ENCODE measurements at places on chromosomes 5 and 9. TPM values are rescaled to one million over a fixed set of nuclear protein-coding genes. Genes with fewer than 3 reads are reported as not detected.
A peak's percentile ranks its signal among the peaks of the same experiment; 100 is the strongest.

GRCh38 chr9:93671020-93671338, 94.6 kb downstream of the PHF2 start:
- no peak for DNase-seq

GRCh38 chr9:72703574-72703973, 182.2 kb downstream of the TMC1 start:
- no peak for DNase-seq

DNA sequence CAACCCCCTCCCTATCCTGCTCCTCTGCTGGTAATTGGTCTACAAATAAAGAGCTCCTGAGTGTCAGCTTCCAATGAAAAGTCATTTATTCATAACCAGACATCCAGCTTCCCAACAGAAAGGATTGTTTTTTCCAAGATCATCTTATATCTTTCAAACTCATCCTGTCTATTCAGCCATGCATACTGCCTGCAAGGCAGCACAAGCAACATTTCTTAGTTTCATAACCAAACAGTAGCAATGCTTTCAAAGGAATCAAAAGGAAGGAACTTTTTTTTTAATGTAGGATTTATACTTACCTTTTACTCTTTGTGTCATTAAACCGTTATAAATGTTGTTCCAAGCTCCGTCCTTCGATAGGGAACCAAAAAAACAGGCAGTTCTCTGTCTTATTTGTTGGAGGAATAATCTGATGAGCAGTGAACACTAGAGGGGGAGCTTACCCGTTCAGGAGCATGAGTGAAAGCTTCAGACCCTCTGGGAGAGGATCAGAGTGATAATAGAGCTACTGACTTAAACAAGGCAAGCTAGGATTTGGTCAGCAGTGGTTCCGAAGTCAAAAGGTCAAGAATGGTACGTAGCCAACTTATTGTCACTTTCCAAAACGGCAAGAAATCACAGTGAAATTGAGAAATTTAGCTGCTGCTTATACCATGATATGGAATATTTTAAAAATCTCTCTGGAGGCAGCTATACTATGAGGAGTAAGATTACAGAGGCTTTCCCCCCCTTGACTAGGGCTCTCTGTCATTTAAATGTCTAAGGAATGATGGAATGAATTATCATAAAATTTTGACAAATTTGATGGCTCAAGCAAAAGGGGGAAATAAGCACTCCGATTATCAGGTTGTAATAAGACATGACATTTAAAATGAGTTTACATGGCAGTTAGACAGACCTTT, 892.9 kb downstream of the NR2F1-AS1 start:
- DNase-seq, result no peak

GRCh38 chr5:138884554-138884953, 9.4 kb upstream of the LRRTM2 start:
- DNase-seq, result no peak

Gene CCNO
- 0.14 TPM for total RNA-seq

- no peak for DNase-seq
Measured at GRCh38 chr5:143316844-143317631, 86.4 kb downstream of the NR3C1 start.

- DNase-seq, result no peak
Measured at GRCh38 chr9:135340143-135340655, 139.4 kb upstream of the PPP1R26 start.

Gene ELOVL7
- total RNA-seq, result 0.31 TPM

DNA sequence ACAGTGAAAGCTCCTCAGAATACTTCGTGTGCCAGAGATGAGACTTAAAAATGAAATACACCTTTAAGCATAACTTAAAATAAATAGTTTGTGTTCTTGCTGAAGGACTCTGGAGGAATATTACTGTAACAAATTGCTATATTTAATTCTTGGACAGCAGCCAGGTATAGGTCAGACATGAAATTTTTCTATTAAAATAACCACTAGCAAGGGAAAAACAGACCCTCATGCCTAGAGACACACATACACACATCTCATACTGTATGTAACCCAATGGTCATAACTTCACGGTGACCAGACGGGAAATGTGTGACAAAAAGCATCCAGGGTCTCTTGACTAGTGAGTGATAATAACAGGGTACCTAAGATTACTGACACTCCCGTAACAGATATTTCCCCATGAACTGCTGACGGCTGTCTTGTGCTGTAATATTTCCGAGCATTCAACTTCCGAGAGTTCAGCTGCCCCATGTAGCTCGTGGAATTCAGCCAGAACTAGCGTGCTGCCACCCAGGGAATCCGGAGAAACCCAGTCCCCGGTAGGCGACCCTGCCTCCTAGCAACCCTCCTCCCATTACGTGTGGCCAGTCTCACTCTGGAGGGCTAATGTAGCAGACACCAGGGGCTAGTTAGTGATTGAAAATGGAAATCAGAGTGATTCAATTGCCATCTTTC, 2295.1 kb upstream of the WWC1 start:
- no peak for DNase-seq

Gene RNF183
- not detected for total RNA-seq

- no peak for DNase-seq
Measured at GRCh38 chr9:6733831-6734230, 23.9 kb upstream of the KDM4C start.

DNA sequence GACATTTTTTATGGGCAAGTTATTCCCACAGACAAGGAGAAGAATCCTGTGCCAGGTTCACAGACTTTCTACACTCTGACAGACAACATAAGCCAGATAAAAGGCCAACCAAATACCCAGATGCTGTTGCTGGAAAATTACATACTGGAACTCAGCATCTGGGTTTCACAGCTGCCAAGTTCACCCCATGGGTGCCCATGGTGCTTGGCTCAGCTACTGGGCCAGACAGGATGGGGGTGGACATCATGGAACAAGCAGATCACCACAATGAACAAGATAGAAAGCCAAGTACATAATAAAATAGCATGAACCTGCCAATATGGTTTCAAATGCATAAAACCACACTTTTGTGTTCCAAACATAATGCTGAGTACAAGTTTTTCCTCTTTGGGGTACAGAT, 999.8 kb downstream of the NR2F1-AS1 start:
- DNase-seq, result no peak

Gene G3BP1
- 364 TPM for total RNA-seq

Gene IL3
- 0.20 TPM for total RNA-seq

Gene FLT4
- total RNA-seq, result 6.0 TPM

DNA sequence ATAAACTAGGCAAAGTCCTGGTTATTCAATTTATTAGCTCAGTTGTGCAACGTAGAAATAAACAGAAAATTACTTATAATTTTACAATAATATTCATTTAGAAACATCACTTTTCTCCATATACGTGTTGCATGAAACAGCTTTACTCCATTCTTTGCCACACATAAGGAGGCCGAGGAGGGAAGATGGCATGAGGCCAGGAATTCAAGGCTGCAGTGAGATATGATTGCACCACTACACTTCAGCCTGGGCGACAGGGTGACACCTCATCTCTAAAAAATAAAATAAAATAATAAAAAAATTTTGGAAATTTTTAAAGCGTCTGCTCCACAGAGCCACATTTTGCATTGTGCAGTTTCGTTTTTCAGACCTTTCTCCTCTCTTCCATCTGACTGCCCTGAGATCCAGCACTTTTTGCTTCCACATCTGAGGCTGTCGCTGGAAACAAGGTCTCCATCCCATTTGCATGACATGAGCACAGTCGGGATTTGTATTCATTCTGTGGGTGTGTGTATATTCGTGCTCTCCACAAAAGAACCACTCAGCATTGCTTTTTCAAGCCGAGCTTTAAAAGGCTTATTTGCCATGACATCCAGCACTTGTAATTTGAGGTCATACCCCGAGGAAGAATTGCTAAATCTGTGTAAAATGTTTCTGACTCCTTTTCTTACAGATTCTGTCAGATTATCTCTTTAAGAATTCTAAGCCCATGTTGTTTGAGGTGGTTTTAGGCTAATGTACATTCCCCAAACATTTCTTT, 98.6 kb upstream of the MSX2 start:
- DNase-seq, result no peak

DNA sequence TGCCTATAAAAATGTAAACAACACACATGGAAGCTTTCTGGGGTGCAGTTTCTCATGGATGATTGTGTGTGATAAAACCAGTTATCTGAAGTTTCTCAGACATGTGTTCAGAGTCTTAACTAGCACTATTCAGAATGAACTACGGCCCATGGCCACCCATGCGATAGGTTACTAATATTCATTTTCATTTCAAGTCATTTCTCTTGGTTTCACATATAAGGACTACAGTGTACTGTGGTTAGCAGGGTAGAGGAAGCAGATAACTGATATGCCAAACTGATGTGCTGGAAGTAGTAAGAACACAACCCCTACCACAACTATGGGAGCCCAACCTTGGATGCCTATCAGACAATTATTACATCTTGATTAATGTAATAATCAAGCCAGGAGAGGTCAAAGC, 372.1 kb downstream of the DTWD2 start:
- no peak for DNase-seq

Gene SHLD3
- total RNA-seq, result 6.9 TPM

GRCh38 chr5:179759581-179760551, 27.2 kb downstream of the MAML1 start:
- peak; percentile 18 for DNase-seq

DNA sequence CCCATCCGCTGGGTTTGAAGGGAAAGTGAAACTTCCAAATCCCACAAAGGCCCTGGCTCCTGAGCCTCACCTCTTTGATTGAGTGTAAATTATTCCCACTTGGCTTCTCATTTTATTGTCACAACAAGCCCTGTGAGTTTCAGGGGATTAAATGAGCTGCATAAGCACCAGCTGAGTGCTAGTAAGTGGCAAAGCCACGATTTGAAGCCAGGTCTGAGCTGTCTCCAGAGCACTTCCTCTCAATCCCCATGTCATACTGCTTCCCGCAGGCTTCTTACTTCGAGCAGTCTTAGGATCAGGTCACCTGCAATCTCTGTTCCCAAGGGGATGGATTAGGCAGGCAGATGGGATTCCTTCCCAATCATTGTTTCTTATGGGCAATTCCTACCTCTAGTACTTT, 18.0 kb downstream of the RPS14 start:
- DNase-seq, result no peak

Gene PCDHB9
- not detected for total RNA-seq

DNA sequence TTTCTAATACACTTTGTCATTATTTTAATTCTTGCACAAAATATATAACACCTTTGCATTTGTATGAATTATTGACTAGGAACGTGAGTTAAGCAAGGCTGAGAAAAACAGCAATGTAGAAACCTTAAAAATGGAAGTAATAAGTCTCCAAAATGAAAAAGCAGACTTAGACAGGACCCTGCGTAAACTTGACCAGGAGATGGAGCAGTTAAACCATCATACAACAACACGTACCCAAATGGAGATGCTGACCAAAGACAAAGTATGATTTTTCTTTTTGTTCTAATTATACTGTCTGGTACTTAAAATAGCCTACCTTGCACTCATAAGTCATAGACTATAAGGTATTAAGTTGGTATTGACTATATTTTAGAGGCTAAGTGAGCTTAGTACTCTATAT, 34.4 kb downstream of the RAD50 start:
- DNase-seq, result no peak

DNA sequence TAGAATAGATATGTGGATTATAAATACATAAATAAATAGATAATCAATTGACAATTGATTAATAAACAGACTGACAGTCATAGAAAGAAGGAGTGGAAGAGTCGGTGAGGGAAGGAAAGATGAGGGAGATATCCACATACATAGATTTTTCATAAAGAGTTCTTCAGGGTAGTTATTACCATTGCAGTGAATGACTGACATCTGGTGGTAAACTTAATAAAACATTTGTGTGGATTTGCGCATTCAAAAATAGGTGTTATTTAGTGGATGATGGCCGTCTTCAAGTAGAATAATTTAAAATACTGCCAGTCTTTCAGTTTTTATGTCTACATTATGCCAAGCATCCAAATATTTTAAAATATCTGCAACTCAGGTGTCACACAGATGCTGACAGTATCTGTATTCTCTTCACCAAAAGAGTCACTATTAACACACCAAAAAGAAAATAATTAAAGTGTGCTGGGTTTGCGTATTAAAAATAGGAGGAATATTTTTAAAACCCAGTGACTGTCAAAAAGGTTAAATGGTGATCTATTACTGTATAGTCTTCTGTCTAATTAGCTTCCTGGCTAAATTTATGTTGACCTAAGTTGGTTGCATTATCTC, 78.8 kb downstream of the GIN1 start:
- DNase-seq, result no peak

- DNase-seq, result no peak
Measured at GRCh38 chr5:141298376-141298775, 5.5 kb downstream of the SLC25A2 start.

DNA sequence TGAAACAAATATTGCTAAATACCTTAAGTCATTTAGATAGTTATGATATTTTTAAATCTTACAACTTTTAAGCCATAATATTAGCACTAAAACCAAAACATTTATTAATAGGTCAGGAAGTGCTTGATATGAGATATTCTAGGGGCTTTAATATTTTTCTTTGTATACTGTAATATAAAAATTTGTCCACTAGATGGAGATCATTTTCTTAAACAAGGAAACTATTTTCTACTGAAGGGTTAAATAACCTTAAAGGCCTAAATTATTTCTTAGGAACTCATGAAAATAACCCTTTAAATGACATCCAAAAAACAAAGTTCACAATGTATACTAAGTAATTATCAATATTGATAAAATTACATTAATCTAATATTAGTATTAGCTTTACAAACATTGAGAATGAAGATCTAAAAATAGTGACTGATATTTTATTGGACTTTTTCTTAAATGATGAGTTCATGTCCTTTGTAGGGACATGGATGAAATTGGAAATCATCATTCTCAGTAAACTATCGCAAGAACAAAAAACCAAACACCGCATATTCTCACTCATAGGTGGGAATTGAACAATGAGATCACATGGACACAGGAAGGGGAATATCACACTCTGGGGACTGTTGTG, 635.7 kb downstream of the RAB3C start:
- DNase-seq, result no peak

DNA sequence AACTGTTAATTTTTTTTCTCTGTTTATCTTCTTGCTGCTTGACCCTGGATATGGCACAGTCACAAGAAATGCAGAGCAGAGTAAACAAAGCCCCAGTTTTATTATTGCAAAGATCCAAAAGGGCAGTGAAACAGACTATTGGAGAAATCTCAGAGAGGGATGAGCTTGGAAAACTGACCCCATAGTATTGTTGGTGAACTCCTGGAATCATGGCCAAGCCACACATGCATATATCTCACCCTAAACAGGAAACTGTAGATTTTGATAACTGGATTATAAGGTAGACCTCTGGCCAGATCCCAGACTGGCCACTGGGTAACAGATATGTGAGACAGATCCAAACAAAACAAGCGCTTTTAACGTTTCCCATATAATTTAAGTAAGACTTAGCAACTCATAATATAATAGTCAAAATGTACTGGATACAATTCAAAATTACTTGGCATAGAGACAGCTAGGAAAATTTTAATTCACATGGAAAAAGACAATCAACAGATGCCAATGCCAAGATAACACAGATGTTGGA, 263.5 kb upstream of the SEMA6A start:
- DNase-seq, result no peak

GRCh38 chr9:113577525-113578261, 114.2 kb downstream of the RGS3 start:
- no peak for DNase-seq

Gene GOLPH3
- total RNA-seq, result 72.6 TPM

- DNase-seq, result no peak
Measured at GRCh38 chr9:76985581-76985980, 33.9 kb upstream of the FOXB2 start.

Gene KIF24
- total RNA-seq, result 6.5 TPM

GRCh38 chr5:166992874-166993722, 1298.3 kb upstream of the WWC1 start:
- no peak for DNase-seq
